ENCODE measurements at places on chromosomes 5 and 9. TPM values are rescaled to one million over a fixed set of nuclear protein-coding genes. Genes with fewer than 3 reads are reported as not detected.

N4BP3 gene
- 0.86 TPM for total RNA-seq

DMGDH gene
- total RNA-seq: not detected

FER gene
- total RNA-seq: 19.4 TPM

PGM5 gene
- total RNA-seq: 90.2 TPM

TSSK1B gene
- 0.33 TPM for total RNA-seq

NDUFA8 gene
- total RNA-seq: 67.5 TPM

PCDHA1 gene
- total RNA-seq: not detected

FAM151B gene
- 2.3 TPM for total RNA-seq

SH3PXD2B gene
- total RNA-seq: 9.8 TPM

SLC34A1 gene
- total RNA-seq: 0.07 TPM

RASEF gene
- 14.7 TPM for total RNA-seq

SHC3 gene
- total RNA-seq: 0.66 TPM

FOXD4L5 gene
- total RNA-seq: 0.04 TPM

ASTN2 gene
- 6.2 TPM for total RNA-seq

FOXD4L4 gene
- total RNA-seq: not detected

FAT2 gene
- not detected for total RNA-seq

GRAMD2B gene
- 38.8 TPM for total RNA-seq

ZNF189 gene
- total RNA-seq: 4.8 TPM

GPR21 gene
- not detected for total RNA-seq

SPINK13 gene
- not detected for total RNA-seq

GKAP1 gene
- 2.6 TPM for total RNA-seq

LHX3 gene
- total RNA-seq: not detected
